ENCODE measurements at places on chromosomes 13 and 19.

DNA sequence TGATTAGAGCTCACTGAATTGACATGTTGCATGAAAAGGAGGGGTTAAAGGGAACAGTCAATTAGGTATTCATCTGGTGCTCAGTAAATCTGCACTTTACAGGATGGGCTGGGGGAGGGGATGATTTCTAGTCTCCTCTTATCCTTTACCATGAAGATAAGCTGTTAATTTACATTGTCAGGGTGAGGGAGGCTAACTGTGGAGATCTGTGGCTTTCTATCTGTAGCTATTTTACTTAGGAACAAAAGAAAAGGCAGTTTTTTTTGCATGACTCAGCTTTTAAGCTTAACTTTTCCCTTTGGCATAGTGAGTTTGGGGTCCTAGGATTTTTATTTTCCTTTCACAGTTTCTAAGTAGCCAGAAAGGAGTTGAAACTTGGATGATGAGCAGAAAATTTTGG is 253.3 kb downstream of the LMO7 start:
- DNase-seq = no peak

- no peak for DNase-seq
Observed at GRCh38 chr13:27353708-27354107, 70.7 kb upstream of the GTF3A start.

- no peak for DNase-seq
Observed at GRCh38 chr13:51040431-51040830, 70.6 kb downstream of the C13orf42 start.

- DNase-seq = no peak
Observed at GRCh38 chr19:55712804-55713631, 25.2 kb downstream of the NLRP9 start.

DNA sequence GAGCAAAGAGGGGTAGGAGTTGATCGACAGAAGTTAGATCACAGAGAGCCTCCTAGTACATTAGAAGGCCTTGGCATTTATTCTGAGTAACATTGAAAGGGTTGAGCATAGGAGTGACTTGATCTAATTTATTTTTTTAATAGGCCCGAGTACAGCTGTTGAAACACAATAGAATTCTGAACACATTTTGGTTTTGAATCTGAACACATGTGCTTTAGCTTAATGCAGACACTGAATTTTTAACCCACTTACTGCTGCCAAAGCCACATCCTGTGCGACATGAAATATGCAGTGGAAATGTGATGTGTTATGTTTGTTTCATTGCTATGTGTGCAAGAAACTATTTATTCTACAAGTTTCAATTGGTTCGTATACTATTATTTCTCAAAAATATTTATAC is 1505.9 kb downstream of the PCDH9 start:
- no peak for DNase-seq
